ENCODE measurements at places on chromosomes 12 and 14.

DNA sequence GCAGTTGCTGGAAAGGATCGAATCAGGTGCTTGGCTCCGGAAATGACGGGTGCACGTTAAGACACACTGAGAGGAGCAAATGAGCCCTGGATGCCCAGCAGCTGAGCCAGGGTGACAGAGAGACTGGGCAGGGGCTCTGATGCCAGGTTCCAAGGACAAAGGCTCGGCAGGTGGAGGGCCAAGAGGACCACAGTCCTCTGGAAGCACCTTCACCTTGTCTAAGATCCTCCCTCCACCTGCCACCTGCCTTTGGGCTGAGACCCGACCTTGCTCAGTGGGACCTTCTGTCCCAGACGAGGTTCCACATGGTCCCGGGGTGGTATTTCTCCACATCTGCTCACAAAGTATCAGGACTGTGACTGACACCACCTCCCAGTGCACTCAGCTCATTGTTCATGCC lies 1.0 kb downstream of the ANO2 start:
- DNase-seq: no peak

GRCh38 chr12:20040831-20041230 lies 327.5 kb upstream of the PDE3A start:
- no peak for DNase-seq

DNA sequence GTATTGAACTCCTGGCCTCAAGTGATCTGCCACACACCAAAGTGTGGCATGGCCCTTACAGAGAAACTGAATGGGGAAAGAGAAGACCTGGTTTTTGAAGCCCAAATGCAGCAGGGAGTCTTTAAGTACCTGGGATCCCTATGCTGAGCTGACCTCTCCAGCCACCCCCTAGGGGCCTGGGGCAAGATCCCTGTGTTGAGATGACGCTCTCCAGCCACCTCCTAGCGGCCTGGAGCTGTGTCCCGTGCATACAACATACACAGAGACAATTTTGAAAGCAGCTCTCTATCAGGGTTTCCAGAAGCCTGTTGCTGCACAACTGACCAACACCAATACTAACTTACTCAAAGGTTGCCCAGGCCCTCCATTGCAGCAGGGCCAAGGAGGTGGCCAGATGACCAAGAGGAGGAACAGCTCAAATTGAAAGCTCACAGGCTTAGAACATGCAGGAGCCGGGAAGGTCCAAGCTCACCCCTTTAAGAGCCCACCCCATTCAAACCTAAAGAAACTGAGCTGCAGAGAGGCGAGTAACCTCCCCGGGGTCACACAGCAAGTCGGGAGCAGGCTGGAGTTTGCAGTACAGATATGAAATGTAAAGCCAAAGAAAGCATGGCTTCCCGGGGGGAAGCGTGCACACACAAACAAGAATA lies 31.5 kb downstream of the TTC7B start:
- DNase-seq: no peak

DNA sequence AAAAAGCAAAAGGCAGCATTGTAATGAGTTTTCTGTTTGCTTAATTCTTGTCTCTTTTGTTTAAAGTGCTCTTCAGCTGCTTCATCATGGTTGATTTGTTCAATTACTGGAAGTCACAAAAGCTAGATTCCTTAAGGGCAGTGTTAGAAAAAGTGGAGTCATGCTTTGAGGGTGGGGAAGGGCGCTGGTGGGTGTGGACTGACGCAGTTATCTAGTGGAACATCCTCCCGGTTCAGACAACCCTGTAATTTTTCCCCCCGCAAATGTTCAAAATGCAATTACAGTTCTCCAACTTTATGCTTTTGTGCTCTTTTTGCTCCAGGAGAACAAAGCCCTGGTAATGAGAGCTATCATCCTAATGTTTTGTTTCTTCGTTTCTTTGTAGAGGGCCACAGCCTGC lies 2.1 kb downstream of the AKAP6 start:
- DNase-seq: no peak

- no peak for DNase-seq
Measured at GRCh38 chr14:103031956-103032355, 25.4 kb downstream of the CDC42BPB start.

- DNase-seq: no peak
Measured at GRCh38 chr12:3252450-3252891, 175.3 kb downstream of the TSPAN9 start.

DNA sequence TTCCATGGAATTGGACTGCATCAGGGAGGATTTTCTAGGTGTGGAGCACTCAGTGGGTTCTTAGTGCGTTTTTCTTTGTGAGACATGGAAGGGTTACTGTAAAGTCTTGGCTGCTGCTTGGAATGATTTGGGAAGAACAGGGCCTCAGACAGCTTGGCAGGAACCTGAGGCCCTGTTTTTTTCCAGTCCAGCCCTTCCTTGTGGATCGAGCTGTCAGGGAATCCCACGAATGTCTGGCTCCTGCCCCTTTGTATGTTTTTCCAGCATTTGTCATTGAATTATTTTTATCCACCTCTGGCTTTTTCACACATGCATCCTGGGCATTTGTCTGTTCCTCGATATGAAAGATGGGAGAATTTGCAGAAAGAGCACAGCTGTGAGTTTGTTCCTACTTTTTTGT lies 158.5 kb downstream of the TGFB3 start:
- DNase-seq: no peak
